ENCODE measurements at places on chromosomes 16 and 17.
A peak's percentile ranks its signal among the peaks of the same experiment; 100 is the strongest.

GRCh38 chr17:42543190-42544079 lies 7.4 kb downstream of the NAGLU start:
- no peak for DNase-seq

DNA sequence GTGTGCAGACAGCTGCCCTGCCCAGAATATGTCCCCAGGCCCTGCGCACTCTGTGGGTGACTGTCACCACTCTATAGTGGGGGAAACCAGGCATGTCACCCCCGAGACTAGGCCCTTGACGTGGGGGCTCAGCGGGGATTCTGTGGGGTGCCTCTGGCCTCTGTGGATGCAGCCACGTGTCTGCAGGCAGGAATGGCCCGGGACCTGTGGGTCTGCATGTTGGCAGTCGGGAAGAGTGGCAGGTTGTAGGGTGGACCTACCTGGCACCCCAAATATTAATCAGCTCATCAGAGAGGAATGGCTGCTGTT lies 954 bp downstream of the IL32 start:
- DNase-seq = no peak

DNA sequence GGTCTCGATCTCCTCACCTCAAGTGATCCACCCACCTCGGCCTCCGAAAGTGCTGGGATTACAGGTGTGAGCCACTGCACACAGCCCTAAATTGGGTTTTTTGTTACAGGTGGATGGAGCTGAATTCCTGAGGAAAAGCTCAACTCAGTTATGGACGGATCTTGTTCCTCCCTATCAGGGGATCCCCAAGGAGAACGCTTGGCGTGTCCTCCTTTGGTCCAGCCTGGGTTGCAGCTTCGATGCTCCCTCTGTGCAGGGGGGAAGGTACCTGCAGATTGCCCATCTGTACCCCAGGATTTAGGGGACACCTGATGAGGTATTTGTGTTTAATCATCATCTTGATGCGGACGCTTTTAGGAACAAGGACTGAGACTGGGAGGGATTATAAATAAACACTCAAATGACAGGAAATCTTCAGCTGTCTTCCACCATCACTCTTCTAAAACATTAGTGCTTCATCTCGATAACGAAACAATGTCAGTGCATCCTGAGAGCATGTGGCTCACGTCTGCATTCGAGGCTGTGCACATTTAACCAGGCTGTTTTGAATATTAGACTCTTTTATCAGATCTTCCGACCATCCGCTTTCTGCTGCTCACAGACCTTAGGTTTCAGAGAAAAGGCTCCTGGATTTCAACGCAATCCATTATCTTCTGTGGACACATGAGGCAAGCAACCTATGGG lies 18.2 kb upstream of the MEIOB start:
- DNase-seq = no peak

- DNase-seq = no peak
These were observed 19.3 kb downstream of the CARHSP1 start for GRCh38 chr16:8849411-8850011.

DNA sequence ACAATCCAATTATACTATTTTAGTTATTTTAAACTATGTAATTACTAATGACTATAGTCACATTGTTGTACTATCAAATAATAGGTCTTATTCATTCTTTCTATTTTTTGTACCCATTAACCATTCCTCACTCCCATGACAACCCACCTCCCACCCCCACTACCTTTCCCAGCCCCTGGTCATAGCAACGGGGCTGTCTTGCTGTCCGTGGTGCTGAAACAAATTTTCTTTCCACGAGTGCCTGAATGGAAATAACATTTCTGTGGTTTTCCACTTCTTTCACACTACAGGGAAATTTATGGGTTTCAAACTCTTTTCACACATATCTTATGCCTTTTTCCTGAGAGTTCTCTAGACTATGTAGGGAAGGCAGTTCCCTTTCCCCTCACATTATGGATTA lies 326.6 kb downstream of the PHKB start:
- no peak for DNase-seq

GRCh38 chr17:81865733-81866439 lies 5.3 kb downstream of the ARHGDIA start:
- DNase-seq = no peak

DNA sequence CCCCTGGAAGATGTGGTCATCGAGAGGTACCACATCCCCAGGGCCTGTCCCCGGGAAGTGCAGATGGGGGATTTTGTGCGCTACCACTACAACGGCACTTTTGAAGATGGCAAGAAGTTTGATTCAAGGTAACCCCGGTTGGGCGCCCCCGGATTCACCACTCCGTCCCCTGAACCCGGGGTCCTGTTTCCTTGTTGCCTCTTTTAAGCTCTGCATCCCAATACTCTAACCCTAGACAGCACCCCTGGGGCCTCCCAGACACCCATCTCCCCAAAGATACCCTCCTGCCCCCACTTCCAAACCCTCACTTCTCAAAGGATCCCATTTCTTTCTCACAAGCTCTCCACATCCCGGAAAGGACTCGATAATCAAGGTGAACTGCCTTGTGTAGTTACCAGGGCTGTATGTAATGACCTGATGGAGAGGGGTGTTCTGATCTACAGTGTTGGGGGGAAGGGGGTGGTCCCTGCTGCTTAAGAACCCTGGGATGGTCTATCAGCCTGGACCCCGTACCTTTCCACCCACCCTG lies 412 bp downstream of the FKBP10 start:
- DNase-seq = no peak

- no peak for DNase-seq
These were observed 35.4 kb upstream of the ARL4D start for GRCh38 chr17:43363181-43363925.

DNA sequence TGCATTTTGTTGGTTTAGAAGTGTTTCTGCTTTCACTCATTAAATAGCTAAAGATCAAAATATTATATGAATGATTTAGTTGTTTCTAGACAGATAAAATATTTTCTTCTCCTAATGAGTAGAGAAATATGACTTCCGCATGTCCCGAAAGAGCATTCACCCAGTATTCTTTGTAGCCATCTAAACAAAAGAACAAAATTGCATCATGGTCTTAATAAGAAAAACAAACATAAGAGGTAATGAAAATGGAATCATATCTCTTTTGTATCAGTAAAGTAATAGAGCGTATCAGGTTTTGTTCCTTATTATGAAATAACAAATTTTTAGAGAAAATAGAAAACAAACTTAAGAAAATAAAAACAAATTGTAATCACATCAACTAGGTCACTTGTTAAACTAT lies 16.1 kb upstream of the KCNJ2 start:
- no peak for DNase-seq

- no peak for DNase-seq
These were observed at the start of gene RRAD for GRCh38 chr16:66925322-66925840. TSS of gene RRAD (minus strand) at chr16:66925535. CDS start at chr16:66925179, 356 bp downstream.

DNA sequence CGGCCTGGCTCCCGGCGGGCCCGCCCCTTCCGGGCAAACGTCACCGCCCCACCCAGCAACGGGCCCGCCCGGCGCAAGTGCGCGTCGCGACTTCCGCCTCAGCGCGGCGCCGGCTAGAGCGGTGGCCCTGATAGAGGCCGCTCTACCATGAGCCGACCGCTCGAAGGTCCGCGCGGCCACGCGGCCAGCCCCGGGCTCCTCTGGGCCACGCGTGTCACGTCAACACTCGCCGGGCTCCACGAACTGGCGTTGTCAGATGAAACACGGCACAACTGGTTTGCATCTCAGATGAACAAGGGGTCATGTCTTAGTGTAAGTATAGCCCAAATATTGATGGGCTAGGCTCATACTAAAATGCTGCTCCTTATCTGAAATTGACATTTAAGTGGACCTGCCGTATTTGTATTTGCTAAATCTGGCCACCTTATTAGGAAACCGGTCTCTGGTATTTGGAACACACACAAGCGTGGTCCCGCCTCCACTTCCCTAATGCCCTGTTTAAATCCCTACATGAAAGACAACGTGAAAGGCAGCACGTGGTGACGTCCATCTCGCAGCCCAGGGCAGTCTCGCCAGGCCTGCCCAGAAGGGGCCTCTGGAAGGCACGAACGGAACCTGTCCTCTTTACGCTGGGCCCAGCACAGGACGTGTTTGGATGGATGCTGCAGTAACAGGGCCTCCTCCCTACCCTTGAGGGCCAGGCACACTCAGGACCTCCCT lies at the start of gene ZNF598:
Gene ZNF598, minus strand, starts transcription at position 31 of the 720 bp plus-strand sequence.
- DNase-seq = peak; percentile 72

- DNase-seq = no peak
These were observed 83.5 kb upstream of the WSCD1 start for GRCh38 chr17:5986644-5987043.

DNA sequence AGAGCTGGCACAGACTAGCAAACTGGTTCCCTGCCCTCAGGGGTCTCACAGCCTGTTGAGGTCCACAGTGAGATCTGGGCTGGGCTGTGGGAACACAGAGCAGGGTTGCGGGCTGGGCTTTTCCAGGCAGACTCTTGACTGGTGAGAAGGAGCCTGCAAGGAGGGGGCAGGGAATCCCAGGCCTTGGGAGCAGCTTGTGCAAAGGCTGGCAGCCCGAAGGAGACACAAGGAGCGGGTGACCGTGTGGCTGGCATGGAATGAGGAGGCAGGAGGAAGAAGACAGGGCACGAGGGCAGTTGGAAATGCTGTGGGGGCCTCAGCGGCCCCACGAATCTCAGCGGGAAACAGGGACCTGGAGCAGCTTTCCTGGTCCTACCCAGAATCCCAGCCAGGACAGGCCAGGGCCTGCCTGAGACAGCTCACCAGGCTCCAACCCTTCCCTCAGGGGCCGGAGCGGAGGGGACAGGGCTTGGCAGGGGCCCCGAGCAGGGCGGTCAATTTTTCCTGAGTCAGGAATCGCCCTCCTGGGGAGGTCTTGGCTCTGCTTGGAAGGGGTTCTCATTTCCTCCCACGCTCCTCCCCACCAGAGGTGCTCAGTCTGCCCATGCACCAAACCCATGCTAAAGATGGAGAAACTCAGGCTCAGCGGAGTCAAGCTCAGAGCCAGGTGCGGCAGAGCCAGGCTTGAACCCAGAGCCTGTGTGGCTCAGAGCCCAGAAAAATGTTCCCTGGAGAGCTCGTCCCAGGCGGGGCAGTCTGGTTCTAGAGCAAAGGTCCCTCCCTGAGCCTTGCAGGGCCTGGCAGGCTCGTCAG lies 9.2 kb upstream of the SNN start:
- no peak for DNase-seq

- DNase-seq = peak; percentile 45
These were observed 58.5 kb upstream of the CREBBP start for GRCh38 chr16:3938843-3939624.

DNA sequence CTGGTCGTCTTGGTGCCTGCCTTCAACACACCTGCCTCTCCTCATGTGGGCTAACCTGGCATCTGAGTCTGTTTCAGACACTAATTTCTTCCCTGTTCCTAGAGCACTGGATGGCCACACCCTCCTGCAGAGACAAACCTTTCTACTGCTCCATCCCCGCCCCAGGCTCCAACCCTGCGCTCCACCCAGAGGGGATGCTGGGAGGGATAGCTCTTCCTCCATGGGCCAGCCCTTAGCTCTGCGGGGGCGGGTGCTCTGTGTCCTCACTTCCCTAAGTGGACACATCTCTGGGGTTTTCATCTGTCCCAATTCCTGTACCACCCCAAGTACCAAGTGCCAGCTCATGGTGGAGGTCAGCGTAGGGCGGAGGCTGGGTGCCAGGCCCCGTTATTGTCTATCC lies 11.0 kb upstream of the CRISPLD2 start:
- no peak for DNase-seq

- DNase-seq = no peak
These were observed 426.6 kb upstream of the CDH11 start for GRCh38 chr16:65548470-65548869.

GRCh38 chr16:85566561-85567100 lies 46.5 kb upstream of the GSE1 start:
- DNase-seq = no peak

DNA sequence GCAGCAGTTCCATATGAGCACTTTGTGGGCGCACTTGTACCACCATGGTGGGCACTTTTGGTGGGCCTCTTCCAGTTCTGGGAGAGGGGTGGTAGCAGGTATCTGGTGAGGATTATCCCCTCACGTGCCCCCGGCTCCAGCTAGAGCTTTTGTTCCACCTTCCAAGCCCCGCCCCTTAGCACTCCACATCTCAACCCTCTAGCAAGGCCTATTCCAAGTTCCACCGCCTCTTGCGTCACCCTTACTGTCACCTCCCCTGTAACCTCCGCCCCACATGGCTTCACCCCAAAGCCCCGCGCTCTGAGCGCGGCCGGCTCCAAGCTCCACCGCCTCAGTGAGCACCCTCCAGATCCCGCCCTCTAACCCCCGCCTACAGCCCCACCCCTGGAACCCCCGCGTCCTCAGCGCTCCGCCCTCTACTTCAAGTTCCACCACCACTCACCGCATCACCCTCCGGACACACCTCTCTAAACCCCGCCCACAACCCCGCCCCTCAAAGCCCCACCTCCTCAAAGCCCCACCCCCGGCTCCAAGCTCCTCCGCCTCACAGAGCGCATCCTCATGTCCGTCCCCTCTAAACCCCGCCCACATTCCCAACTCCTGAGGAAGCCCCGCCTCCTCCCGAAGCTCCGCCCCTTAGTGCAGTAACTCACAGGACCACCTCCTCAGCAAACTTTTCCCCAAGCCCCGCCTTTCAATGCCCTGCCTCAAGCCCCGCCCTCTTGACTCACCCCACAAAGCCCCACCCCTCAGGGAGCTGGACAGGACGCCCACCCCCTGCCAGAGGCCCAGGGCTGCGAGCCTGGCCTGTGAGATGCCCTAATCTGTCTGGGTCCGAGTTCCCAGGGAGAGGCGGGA lies 11.1 kb downstream of the SCN4A start:
- no peak for DNase-seq

DNA sequence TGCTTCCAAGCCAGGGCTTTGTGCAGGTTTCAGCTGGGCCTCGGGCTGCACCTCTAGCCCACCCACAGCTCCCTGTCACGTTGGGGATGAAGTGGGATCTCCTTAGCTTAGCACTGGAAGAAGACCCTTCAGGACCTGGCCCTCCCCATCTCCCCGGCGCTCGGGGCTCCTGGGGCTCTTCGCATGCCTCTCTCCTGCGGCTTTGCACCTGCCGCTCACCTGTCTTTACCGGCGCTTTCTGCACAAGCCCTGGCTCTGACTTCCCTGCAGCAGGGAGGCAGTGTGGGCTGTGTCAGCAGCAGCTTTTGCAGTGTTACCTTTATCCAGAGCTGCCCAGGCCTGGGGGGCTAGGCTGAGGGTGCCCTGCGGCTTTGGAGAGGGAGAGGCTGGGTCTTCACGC lies 52.3 kb downstream of the NT5M start:
- no peak for DNase-seq

DNA sequence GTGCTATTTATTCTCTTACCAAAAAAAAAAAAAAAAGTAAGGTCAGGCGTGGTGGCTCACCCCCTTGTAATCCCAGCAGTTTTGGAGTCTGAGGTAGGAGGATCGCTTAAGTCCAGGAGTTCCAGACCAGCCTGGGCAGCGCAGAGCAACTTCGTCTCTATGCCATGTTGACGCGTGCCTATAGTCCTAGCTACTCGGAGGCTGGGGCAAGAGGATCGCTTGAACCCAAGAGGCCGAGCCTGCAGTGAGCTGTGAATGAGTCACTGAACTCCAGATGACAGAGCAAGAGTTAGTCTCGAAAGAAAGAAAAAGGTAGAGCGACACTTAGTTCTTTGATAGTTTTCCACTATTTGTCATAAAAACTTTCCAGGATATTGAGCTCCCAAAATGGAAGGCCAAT lies 1.4 kb upstream of the TENT4B start:
- DNase-seq = no peak
